NCI-H1417 (cell line): ENCODE measurements at places on chromosomes 12 and 14.

- no peak for DNase-seq
Observed at GRCh38 chr14:53214384-53214783, 61.3 kb upstream of the DDHD1 start.

- no peak for DNase-seq
Observed at GRCh38 chr14:47150267-47150666, 498.7 kb upstream of the RPL10L start.

- DNase-seq, result no peak
Observed at GRCh38 chr12:916240-916639, 33.3 kb downstream of the RAD52 start.

DNA sequence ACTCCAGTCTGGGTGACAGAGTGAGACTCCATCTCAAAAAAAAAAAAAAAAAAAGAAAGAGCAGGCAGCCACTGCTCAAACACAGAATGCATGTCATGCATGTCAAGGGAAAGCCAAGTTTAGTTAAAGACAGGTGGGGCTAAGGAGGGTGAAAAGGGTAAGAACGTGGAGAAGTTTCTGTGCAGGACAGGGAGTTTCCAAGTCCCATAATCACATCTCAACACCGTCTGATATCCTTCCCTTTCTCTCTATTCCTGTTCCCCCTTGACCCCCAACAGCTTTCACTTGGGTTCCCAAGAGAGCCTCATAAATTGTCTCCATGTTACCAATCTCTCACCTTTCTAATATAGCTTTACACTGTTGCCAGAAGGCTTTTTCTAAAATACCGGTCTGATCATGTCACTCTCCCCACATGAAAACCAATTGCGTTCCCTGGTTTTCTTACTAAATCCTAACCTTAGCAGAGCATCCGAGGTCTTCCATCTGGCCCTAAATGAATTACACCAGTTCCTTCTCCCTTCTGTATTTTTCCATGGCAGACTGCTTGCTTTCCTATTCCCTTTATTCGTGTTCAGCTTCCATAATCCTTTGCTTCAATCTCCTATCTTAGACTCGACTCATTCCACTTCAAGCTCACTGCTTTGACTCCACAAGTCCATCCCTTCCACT lies 37.0 kb downstream of the LIMA1 start:
- no peak for DNase-seq

GRCh38 chr12:109831929-109832328 lies 1.3 kb downstream of the TRPV4 start:
- DNase-seq, result no peak

GRCh38 chr12:52659395-52659794 lies 7.4 kb upstream of the KRT2 start:
- no peak for DNase-seq

DNA sequence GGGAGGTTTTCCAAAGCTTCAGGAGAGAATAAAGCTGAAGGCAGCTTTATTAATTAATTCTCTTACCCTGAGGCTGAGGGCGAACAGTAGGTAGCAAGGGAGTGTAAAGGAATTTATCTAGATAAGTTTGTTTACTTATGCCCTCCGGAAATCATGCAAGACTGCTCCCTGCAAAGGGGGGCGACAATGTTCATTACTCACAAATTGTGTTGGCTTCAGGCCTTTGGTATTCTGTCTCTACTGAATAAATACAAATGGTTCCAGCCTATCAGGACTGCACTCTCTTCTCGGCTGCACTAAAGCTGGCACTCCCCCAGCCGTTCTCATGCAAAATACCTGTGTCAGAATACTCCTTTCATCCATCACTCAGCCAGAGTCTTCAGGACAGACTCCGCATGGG lies 120.8 kb downstream of the PPHLN1 start:
- no peak for DNase-seq

DNA sequence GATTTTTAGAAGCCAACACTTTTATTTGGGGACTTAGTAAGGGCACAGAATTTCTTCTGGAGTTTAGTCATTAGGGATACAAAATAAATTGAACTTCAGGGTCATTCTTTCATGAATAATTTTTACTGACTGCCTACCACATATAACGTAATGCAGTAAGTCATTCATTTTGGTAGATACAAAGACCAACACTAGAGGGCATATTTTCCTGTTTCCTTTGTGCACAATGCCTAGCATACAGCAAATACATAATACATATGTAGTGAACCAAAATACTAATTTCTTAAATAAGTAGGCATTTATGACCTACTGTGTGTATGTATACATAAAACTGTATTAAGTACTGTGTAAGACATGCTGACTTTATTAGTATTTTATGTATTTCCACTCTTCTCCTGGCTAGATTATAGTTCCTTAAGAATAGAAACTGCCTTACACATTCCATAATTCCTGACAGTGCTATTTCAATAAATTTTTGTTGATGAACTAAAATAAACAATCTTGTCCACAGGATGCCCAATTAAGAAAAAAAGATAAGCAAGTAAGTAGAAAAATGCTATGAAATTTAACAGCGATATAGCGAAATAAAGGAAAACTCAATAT lies 47.9 kb downstream of the PPP1R12A start:
- DNase-seq, result peak; percentile 57
